ENCODE measurements at places on chromosomes 11 and 22. TPM values are rescaled to one million over a fixed set of nuclear protein-coding genes. Genes with fewer than 3 reads are reported as not detected.
A peak's percentile ranks its signal among the peaks of the same experiment; 100 is the strongest.

- no peak for DNase-seq
Observed at GRCh38 chr22:27867953-27868731, 50.9 kb downstream of the PITPNB start.

GRCh38 chr11:112273066-112273465, 12.4 kb upstream of the PLET1 start:
- no peak for DNase-seq

DNA sequence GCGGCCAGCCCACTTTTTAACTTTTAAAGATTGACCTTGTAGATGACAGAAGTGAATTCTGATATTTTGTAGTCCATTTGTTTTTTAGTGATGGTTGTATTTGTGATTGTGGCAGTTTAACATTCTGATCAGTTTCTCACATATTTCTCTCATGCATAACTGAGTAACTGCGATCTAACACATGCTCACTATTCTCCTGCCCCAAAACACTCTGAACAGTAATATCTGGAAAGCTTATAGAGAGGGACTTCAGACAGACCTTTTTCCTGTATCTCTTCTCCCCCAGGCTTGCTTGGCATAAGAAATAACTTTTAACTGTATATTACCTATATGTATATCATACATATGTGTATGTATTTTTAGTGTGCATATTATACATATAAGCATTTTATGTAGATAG, 37.3 kb upstream of the MYO18B start:
- DNase-seq, result no peak

GRCh38 chr22:18057568-18058209, 20.1 kb upstream of the PEX26 start:
- DNase-seq, result no peak

DNA sequence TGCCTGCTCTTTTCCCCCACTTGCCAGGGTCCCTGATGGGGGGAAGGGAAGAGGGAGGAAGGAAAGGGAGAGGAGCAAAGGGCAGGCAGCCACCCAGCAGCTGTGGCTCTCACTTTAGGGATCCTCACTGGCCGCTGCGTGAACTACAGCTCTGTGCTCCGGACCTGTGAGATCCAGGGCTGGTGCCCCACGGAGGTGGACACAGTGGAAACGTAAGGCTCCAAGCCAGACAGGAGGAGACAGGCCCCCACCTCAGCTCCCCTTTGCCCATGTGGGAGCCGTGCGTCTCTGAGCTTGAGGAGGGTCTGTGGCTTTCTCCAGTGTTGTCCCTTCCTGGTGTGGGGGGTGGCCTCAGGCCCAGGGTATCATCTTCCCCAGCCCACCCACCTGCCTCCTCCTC, 9.9 kb downstream of the P2RX3 start:
- DNase-seq, result no peak

- no peak for DNase-seq
Observed at GRCh38 chr11:36509201-36509639, 852 bp downstream of the TRAF6 start.

DNA sequence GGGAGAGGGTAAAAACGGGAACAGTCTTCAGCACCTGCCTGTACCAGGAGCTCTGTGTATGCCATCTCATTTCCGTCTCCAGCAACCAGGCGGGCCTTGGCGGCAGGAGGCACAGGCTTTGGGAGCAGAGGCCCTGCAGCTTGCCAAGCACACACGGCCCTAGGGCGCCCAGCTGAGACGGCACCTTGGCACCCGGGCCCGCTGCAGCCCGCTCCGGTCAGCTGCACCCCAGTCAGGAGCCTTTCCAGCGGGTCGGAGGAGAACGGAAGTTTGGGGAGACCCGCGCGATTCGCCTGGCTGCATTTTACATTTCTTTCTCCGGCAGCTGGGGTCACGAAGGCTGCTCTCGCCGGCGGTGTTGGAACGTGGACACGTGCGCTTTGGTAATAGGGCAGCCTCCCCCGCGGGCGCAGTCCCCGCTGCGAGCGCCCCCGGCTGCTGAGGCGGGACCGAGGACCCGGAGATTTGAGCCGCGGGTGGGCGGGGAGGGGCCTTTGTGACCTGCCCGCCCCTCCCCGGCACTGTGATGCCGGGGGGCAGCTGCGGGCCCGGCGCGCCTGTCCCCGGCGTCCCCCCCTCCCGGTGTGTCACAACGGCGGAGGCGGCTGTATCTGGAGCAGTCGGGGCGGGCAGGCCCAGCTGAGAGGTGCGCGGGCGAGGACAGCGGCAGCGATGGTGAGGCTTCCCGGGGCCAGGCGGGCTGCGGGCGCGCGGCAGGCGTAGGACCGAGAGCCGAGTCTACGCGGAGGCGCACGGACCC, at the start of gene TUBA8:
Gene TUBA8, plus strand, starts transcription at position 616 of the 760 bp plus-strand sequence. Its CDS starts 57 bp downstream, at position 673.
- peak; percentile 66 for DNase-seq

Gene CLMP
- total RNA-seq, result 18.0 TPM

Gene OR6T1
- total RNA-seq, result not detected

Gene RASSF7
- 32.1 TPM for total RNA-seq

Gene TRIM49
- total RNA-seq, result not detected
